ENCODE measurements at places on chromosomes 12 and 14.

DNA sequence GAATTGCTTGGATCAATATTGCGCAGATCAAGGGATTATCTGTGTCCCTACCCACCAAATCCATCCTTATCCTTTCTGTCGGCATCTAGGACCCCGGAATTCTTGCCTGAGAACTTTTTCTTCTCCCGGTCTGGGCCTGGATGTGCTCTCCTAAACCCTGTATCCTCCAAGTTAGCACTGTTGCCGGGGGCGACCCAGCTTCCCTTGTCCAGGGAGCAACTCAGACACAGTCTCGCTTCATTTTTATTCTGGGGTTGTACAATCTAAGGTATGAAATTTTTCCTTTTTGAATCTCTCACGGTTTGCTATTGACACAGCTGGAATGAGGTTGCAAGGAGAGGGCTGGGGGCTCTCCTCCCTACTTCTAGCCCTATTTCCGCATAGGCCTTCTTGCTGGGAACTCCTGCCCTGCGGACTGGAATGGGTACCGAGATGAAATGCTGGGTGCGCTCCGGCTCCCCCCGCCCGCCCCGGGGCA, 403 bp upstream of the PNP start:
- DNase-seq = no peak

GRCh38 chr12:131674373-131674772, 36.5 kb upstream of the SFSWAP start:
- no peak for DNase-seq

GRCh38 chr12:83931451-83931850, 981.1 kb downstream of the SLC6A15 start:
- DNase-seq = no peak

- DNase-seq = no peak
Measured at GRCh38 chr12:53476769-53477209, 22.5 kb downstream of the MAP3K12 start.

GRCh38 chr12:120962532-120963020, 15.8 kb upstream of the HNF1A start:
- no peak for DNase-seq

DNA sequence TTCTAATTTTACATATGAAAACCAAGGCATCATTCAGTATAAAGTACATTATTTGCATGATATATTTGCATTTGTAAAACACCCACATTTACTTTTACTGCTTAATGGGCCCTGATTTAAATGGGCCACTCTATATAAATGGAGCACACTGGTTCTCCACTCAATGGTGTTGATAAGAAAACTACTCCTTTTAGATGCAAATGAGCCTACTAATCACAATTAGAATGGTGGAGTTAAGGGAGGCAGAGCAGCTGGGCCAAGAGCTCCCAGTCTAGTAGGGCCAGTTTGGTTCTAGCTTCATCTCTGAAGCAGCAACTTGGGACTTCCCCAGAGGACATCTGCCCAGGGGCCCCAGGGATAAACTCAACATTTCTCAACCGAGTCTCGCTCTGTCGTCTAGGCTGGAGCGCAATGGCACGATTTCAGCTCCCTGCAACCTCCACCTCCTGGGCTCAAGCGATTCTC, 120.7 kb downstream of the FOXN3 start:
- DNase-seq = no peak

DNA sequence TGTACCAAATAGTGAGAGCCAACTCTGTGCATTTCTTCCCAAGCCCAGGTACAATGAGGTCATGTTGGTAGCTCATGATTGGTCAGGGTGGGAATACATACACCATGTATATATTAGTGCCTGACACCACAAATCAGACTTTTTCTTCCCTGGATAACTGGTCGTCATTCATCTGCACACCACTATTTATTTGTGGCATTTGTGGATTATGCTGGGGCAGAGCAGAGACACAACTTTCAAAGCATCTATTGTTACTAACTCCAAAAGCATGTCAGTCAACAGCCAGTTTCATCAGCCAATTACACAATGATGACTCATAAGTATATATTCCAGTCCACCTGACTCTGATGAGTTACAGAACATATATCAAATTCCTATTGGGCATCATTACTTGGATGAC, 181.7 kb downstream of the ADAMTS20 start:
- no peak for DNase-seq

DNA sequence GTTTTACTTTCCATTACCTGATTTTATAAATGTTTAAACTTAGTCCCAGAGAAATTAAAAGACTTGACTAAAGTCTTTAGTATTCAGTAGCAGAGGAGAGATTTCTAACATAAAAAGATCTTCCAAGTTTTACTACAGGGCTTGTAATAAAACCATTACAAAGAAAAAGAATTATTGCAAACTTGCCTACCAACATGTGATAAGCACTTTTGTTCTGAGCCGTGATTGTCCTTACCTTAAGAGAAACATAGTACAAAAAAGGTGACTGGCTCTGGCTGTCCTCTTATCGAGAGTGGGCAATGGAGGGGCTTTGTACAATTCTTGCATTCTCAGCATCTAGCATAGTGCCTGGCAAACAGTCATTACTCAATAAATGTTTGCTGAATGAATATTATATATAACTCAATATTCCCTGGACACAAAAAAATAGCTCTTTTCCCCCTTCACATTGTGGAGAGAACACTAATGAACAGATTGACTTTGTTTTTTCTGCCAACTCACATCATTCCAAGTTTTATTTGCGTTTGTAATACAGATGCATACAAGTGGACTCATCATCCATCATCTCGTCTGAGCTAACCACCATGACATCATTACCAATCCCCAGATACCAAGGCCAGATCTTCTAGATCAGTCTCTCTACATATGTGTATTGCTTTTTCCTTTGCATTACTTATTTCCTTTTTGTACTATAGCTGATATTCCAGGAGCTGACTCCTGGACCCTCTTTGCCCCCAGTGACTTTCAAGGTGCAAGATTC, 192.8 kb upstream of the EEA1 start:
- no peak for DNase-seq

DNA sequence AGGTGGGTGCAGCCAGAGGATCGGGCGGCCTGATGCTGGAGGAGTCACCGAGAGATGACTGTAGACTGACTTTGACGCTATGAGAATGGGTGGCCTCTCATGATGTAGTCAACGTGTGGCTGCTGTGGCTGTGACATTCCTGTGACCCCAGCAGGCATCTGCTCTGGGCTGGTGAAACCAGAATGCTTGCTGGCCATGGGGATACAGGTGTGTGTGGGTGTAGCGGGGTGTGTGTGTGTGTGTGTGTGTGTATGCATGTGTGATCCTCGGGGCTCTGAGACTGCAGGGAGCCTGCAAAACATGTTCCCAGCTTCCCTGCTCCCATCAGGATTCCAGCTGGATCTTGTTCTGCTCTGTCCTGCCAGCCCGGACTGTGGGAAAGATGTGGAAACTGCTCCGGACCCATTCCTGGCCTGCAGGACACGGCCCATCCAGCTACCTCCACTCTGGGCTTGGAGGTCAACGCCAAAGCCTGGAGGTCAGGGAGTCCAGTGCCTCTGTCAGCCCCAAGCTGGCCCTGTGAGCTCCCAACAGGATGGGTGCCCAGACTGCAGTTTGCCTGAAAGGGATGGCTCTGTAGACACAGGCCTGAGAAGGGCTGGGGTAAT, 18.8 kb upstream of the HHIPL1 start:
- no peak for DNase-seq

GRCh38 chr12:76449016-76449415, 100.8 kb upstream of the BBS10 start:
- DNase-seq = no peak

DNA sequence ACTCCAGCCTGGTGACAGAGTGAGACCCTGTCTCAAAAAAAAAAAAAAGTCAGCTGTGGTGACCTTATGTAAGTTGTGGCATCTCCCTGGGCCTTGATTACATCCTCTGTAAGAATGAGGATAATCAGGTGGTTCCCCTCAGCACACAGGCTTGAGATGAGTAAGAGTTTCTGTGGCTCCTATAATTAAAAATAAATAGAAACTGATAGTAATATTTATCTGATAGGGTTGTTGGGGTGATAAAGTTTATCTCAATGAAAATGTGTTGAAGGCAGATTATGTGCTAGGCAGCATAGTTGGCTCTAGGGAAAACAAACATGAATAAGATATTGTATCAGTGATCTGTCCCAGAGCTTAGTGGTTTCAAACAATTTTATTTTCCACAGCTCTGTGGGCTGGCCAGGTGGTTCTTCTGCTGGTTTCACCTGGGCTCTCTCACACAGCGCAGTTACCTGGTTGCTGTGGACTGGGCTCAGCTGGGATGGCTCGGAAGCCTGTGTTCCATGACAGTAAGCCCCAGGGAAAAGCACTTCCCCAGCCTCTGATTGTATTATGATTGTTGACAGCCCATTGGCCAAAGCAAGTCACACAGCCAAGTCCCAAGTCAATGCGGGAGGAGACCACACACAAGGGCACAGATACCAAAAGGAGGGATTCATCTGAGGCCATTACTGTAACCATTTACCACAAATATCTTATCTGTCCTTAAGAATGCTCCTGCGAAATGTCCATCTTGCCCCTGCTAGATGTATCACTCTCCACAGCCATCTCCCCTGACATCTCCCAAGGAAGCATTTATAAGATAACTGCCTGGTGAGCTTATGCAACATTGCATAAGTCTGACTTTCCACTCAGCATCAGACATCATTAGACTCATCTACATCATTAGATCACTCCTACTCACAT, 151.7 kb downstream of the NUAK1 start:
- DNase-seq = no peak

- DNase-seq = no peak
Measured at GRCh38 chr14:105087963-105088811, 23.0 kb upstream of the GPR132 start.

DNA sequence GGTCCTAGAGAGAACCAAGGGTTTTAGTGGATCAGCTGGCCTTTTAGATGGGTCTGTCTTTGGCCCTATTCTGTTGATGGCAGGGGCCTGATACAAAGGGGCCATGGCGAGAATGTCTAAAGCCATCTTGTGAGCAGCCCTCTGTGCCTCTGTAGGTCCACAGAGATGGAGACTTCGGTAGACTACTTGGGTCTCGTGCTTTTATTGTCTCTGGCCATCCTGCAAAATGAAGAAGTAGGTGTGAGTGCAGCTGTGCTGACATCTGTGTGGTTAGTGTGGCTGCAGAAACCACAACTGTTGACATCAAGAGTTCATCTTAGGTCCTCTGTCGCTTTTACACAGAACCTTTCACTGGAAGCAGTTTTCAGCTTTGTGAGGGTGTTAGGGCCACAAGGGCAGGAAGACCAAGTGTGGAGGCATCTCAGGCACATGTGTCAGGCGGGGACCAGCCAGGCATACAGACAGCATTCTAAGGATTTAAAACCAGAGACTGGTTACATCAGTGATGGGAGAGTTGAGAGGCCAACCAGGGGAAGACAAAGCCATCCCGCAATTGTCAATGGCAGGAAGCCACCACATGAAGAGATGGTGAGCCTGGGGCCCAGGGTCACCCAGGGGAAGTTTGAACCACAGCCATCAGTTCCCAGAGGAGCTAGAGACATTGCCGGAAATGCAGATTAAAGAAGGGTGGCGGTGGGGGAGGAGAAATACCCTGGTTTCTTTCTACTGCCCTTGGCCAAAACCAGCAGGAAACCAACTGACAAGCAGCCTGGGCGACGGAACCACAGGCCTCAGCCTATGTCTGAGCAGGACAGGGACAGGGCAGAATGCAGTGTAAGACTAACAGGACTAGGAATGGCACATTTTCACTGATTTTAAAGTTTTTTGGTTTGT, 13.0 kb upstream of the TPCN1 start:
- no peak for DNase-seq
